Epithelial cell of esophagus (primary cell): ENCODE measurements at places on chromosomes 3 and 15.
A peak's percentile ranks its signal among the peaks of the same experiment; 100 is the strongest.

DNA sequence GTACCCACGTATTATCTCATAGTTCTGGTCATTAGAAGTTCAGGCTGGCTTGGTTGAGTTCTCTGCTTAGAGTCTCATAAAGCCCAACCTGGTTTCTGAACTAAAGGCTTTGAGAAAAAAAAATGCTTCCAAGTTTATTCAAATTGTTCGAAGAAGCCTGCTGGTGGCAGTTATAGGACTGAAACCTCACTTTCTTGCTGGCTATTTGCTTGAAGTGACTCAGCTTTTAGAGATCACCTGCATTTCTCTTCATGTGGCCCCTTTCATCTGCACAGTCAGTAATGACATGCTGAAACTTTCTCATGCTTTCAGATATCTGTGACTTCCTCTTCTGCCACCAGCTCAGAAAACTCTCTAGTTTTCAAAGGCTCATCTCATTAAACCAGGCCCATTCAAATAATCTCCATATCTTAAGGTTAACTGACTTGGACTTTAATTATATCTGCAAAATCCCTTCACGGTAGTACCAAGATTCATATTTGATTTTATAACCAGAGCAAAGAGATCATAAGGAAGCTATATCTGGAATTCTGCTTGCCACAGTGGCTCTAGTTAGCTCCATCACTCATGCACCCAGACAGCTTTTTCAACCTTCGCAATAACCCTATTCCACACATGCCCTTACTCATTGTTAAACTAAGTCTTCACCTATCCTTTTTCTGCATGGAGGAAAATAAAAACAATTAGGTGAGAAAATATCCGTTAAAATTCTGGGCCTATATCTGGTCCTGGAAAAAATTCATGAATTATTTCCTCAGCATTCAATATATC lies 433.8 kb upstream of the CBLB start:
- no peak for DNase-seq

DNA sequence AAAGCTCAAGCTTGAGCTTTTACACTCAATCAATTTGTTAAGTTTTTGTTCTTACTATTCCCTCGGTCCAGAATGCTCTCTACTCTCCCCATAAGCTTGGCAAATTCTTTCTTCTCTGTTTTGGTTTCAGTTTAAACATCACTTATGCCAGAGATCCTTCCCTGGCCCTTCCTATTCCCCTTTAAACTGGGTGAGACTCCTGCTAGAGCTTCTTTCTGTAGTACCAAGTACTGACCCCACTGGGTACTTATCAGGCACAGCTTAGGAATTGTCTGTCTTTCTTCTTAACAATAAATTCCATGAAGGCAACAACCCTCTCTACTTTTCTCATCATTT lies 76.7 kb upstream of the PHLDB2 start:
- no peak for DNase-seq

DNA sequence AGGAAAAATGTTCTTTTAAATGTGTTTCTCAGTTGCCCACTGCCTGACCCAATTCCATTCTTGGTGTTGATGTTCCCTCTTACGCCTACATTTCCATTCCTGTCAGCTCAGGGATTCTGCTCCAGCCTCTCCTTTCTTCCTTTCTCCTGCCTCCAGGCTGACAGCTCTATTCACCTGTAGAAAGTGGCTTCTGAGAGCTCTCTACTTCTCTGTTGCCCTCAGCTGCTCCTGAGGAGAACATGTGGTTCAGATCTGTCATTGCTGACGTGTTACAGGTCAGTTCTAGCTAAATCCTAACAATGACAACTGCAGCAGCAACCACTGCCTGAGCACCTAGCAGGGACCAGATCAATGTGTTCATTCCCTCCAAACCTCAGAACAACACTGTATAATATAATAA lies 144.9 kb upstream of the PLAAT1 start:
- no peak for DNase-seq

DNA sequence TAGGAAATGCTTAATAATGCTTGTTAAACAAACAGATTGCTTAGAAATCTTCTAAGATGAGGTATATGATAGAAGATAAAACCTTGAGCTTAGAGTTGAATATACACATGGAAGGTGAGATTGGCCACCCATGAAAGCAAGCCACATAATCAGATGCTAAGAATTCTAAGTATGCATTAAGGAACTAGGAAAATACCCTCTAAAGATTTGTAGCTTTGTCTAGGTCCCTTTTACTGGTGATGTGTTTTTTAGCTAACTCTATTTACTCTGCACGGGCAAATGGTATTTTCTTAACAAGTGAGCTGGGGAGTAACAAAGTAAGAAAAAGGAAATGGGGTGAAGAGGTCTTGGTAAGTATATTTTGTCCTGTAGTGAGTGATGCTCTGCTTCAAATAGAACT lies 310.3 kb downstream of the OXSM start:
- DNase-seq, result no peak

GRCh38 chr3:7640787-7641186 lies 779.9 kb downstream of the GRM7 start:
- DNase-seq, result no peak

DNA sequence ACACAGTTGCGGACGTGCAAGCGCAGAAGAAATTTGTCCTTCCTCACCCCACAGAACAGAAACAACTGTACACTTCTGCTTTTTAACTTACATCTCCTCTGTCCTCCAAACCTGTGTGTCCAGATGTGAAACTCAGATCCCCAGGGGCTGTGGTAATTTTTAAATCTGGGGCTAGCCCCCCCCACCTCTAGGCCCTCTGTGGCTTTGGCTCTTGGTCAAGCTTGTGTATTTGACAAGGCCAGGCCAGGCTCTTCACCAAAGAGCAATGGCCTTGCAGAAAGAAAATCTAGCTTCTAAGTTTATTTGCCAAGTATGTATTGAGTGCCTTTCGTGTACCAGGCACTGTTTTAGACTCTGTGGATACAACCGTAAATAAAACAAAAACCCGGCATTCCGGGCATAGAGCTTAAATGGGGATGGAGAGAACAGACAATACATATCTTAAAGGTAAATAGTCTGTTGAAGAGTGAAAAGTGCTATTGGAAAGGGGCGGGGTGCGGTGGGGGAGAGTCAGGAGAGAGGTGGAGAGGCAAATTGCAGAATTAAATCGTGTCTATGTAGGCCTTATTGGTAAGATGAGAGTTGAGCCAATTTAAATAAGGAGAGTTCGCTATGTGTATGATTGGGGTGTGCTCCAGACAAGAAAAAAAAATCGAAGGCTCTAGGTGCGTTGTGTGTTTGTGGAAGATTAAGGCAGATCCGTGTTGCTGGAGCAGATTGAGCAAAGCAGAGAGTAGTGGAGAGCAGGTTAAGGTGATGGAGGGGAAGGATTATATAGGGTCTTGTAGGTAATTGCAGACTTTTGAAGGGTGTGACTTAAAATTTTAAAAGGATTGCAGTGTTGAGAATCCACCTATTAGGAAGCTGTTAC lies 781 bp upstream of the DPH6 start:
- peak; percentile 3 for DNase-seq

- DNase-seq, result peak; percentile 60
Measured at GRCh38 chr3:142857056-142857455, 31.8 kb downstream of the PCOLCE2 start.

GRCh38 chr3:127670761-127671522 lies 1.8 kb upstream of the ABTB1 start:
- no peak for DNase-seq

DNA sequence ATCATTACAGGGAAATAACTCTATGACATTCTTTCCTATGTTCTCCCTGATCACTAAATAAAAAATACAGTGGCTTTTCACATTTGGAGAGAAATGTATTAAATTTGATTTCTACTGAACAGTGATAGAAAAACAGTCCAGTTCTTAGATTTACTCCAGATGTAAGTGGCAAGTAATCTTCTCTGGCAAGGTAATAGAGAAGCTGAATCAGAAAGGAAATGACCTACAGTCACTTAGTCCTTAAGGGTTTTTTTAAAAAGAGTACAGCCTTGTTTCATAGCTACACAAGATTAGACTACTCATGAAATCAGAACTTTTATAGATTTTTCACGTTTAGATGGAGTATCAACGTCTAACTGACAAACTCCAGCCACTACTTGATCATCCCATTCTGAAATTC lies 236.9 kb downstream of the CADPS start:
- DNase-seq, result no peak
